ENCODE measurements at places on chromosomes 5 and 9. TPM values are rescaled to one million over a fixed set of nuclear protein-coding genes. Genes with fewer than 3 reads are reported as not detected.

DNA sequence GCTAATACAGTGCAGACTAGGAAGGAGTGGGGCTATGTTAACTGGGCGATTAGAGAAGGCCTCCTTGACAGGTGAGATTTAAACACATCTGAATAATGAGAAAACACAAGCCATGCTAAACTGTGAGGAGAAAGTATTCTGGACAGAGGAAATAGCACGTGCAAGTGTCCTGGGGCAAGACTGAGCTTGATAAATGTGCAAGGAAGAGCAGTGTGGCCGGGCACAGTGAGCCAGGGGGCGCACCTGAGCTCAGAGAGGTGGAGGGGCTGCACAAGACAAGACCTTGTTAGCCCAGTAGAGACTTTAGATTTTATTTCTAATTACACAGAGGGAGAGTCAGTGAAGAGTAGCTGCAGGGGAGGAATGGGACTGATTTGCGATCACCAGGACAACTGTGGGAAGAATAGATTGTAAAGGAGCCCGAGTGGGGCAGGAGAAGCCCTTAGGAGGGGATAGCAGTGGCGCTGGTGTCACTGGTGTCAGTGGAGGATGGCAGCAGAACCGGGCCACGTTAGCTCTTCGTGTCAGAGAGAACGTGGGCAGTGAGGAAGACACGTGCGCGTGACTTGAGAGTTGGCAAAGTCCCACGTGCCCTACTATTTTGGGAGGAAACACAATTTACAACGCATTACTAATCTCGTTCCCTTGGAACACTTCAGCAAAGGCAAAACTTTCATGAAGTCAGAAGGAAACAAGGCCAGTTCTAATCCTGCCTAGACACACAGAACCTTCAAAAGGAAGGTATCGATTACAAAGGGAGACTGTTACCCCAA is 17.9 kb upstream of the C5orf47 start:
- H3K27ac ChIP-seq: peak overlapping the region; percentile 71
- H3K4me3 ChIP-seq: no peak overlapping the region
- H3K4me1 ChIP-seq: no peaks in the 10 kb centered on the region
- H3K27me3 ChIP-seq: no peaks in the 10 kb centered on the region
- H3K36me3 ChIP-seq: no peaks in the 10 kb centered on the region

GRCh38 chr5:165569551-165569950 is 2064.1 kb downstream of the MAT2B start:
- H3K4me1 ChIP-seq: no peaks in the 10 kb centered on the region
- no peaks in the 10 kb centered on the region for H3K27me3 ChIP-seq
- H3K27ac ChIP-seq: no peak overlapping the region
- DNase-seq: no peak
- H3K4me3 ChIP-seq: no peak overlapping the region

GRCh38 chr5:147223948-147224791 is 10.7 kb upstream of the STK32A start:
- H3K4me3 ChIP-seq: no peak overlapping the region
- DNase-seq: no peak
- no peak overlapping the region for H3K27ac ChIP-seq
- H3K36me3 ChIP-seq: no peaks in the 10 kb centered on the region
- H3K4me1 ChIP-seq: no peaks in the 10 kb centered on the region

GRCh38 chr9:127803507-127804352 is 1.0 kb downstream of the FPGS start:
- peak overlapping the region; percentile 84 for H3K4me3 ChIP-seq
- H3K27ac ChIP-seq: peak overlapping the region; percentile 94
- peaks cover 13% of the 10 kb centered on the region for H3K4me1 ChIP-seq

- no peak for DNase-seq
- no peaks in the 10 kb centered on the region for H3K27me3 ChIP-seq
- no peak overlapping the region for H3K4me3 ChIP-seq
- no peaks in the 10 kb centered on the region for H3K4me1 ChIP-seq
These were observed 22.5 kb downstream of the PPP3R2 start for GRCh38 chr9:101572316-101572715.

DNA sequence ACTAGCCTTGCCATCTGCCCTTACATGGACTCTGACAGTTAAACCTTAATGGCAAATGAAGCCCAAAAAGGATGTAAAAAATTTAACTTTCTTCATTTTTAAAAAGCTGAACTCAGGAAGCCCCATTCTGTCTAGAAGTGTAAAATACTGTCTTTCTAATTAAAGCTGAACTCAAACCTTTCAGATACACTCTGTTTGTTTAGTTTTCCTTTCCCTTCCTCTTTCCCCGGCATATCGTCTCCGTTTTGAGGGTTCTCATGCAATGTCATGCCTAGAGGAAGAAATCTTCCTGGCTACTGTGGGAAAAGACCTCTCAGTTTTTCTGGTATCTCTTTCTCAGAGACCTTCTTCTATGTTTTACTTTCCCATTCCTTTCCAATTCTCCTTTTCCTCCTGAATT is 841.5 kb downstream of the DTWD2 start:
- DNase-seq: no peak
- H3K27ac ChIP-seq: no peak overlapping the region
- H3K4me1 ChIP-seq: no peaks in the 10 kb centered on the region
- no peak overlapping the region for H3K4me3 ChIP-seq

GLRA1 gene
- total RNA-seq: not detected

DNA sequence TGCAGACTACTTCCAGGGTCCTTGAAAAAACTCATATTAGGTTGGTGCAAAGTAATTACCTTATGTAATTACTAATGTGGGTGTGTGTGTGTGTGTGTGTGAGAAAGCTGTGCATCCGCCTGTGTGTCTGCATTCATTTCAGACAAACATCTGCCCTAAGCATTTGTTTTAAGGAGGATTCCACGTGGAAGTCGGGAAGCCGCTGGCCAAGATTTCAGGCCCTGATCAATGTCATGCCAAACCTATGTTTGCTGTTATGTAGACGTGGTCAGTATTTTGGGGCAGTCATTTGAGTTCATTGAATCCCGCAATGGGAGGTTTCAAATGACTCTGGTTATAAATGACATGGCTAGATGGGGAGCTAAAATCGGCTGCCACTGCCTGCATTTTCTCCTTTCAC is 33.6 kb upstream of the BASP1 start:
- H3K4me1 ChIP-seq: no peaks in the 10 kb centered on the region
- H3K27me3 ChIP-seq: no peaks in the 10 kb centered on the region
- H3K36me3 ChIP-seq: no peaks in the 10 kb centered on the region
- H3K4me3 ChIP-seq: no peak overlapping the region

DNA sequence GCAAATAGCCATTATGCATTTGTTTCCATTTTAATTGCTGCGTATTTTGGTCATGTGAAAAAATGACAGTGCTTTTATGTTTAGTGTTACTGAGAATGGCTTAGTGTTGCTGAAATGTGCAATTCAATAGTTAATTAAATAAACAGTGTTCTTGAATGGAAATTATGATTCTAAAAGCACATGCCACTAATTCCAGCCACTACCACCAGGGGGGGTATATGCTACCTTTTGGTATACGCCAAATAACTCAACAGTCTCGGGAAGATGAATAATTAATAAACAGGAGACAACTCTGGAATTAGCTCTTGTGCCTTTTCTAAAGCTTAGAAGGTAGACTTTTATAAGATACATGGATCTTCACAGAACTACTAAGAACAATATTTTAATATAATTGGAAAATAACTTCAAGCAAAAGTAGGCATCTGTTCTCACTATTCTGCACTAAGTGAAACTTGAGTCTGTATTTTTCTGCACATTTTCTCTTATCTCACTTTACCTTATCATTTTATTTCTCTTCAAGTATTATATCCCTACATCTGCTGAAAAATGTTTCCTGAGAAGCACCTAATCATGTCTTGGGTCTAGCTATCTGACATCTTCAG is 83.5 kb upstream of the MINAR2 start:
- DNase-seq: peak; percentile 12
- H3K27me3 ChIP-seq: no peaks in the 10 kb centered on the region
- no peak overlapping the region for H3K4me3 ChIP-seq
- no peaks in the 10 kb centered on the region for H3K4me1 ChIP-seq

GRCh38 chr5:173320259-173320658 is 8.0 kb downstream of the STC2 start:
- H3K27me3 ChIP-seq: no peaks in the 10 kb centered on the region
- DNase-seq: peak; percentile 78
- H3K27ac ChIP-seq: peak overlapping the region; percentile 41

PCDHGA5 gene
- total RNA-seq: 2.8 TPM

- no peaks in the 10 kb centered on the region for H3K4me1 ChIP-seq
- H3K4me3 ChIP-seq: no peak overlapping the region
- DNase-seq: no peak
- no peak overlapping the region for H3K27ac ChIP-seq
These were observed 8.4 kb downstream of the SEMA5A start for GRCh38 chr5:9537223-9538141.

GRCh38 chr5:2021484-2022176 is 138.9 kb upstream of the IRX4 start:
- H3K4me1 ChIP-seq: no peaks in the 10 kb centered on the region
- DNase-seq: no peak
- no peaks in the 10 kb centered on the region for H3K27me3 ChIP-seq
- H3K36me3 ChIP-seq: no peaks in the 10 kb centered on the region
- no peak overlapping the region for H3K4me3 ChIP-seq

DNA sequence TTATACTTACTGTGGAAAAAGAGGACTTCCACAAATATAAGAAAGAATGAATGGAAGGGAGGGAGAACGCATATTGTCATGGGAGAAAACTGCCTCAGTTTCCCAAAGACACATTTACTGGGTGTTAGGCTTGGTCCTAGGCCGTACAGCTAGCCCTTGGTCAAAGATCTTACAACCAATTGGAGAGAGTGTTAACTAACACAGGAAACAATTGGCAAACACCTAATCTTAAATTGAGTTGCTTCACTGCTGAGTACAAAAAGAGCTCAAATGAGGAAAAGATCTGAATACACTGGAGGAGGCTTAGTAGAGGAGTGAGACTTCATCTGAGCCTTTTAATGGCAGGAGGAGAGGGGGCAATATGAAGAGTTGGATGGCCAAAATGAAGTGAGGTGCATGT is 161.7 kb downstream of the GLIS3 start:
- peak overlapping the region; percentile 1 for H3K27ac ChIP-seq
- H3K27me3 ChIP-seq: no peaks in the 10 kb centered on the region

FUBP3 gene
- 44.1 TPM for total RNA-seq

PCDHB13 gene
- 5.9 TPM for total RNA-seq

GRCh38 chr5:39639618-39640089 is 214.9 kb upstream of the DAB2 start:
- H3K4me3 ChIP-seq: no peak overlapping the region
- no peak overlapping the region for H3K27ac ChIP-seq
- H3K27me3 ChIP-seq: no peaks in the 10 kb centered on the region
- no peaks in the 10 kb centered on the region for H3K4me1 ChIP-seq
- DNase-seq: no peak
